ENCODE measurements at places on chromosomes 6 and 20.

DNA sequence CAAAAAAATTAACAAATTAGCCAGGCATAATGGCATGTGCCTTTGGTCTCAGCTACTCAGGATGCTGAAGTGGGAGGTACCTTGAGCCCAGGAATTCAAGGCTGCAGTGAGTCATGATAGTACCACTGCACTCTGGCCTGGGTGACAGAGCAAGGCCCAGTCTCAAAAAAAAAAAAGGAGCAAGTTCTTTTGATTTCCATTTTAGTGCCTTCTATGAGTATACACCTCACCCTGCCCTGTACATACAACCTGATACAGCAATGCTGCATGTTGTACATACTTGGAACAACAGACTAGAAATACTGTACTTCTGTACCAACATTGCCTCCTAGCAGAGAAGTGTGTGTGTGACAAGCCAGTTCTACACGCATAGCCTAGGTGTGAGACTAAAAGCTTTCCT is 97.3 kb upstream of the CARMIL1 start:
- no peak for DNase-seq

- DNase-seq: no peak
These were observed 334.0 kb upstream of the NT5E start for GRCh38 chr6:85115876-85116275.

GRCh38 chr20:62692176-62692575 is 16.5 kb upstream of the NTSR1 start:
- DNase-seq: no peak

- no peak for DNase-seq
These were observed 19.1 kb downstream of the SLC24A3 start for GRCh38 chr20:19231359-19232035.

- no peak for DNase-seq
These were observed 1.1 kb upstream of the TREML1 start for GRCh38 chr6:41155132-41155805.

DNA sequence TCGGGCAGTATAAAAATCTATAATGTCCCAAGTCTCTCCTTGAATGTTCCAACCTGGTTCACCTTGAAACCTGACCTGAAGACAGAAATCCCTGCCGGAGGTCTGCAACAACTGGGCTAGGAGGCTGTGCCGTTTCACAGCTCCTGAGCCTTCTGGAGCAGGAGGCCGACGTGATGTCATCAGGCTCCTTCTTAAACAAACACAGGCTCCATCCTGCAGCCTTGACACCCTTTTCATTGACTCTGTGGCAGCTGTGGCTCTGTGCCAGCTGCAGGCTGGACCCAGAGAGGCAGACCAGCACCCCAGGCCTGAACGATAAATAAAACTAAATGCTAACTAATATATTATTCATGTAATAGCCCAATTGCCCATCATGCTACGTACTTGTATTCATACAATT is 483.9 kb downstream of the CD83 start:
- DNase-seq: no peak

DNA sequence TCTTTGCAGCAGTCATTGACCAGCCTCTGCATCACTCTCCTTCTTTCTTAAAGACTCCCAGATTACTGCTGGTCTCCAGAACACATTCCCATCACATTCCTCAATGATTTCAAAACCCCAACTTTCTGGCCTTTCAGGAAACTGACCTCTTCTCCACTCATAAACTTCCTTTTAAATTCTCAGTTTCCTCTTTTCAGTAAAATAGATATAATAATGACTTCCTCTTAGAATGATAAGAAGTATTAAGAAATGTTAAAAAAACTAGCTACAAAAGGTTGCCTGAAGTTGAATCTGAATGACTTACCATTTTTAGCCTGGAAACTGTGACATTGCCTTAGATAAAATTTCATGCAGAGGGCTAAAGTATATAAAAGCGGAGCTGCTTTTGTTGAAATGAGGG is 239.3 kb downstream of the OGFRL1 start:
- DNase-seq: no peak

DNA sequence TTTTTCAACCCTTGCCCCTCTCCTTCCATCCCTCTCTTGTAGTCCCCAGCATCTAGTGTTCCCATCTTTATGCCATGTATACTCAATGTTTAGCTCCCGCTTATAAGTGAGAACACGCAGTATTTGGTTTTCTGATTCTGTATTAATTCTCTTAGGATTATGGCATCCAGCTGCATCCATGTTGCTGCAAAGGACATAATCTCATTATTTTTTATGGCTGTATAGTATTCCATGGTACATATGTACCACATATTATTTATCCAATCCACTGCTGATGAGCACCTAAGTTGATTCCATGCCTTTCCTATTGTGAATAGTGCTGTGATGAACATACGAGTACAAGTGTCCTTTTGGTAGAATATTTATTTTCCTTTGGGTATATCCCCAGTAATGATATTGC is 66.8 kb downstream of the UNC5CL start:
- DNase-seq: no peak

GRCh38 chr20:17885544-17885943 is 83.0 kb downstream of the SNX5 start:
- DNase-seq: no peak

GRCh38 chr6:15824811-15825210 is 162.0 kb upstream of the DTNBP1 start:
- DNase-seq: no peak

DNA sequence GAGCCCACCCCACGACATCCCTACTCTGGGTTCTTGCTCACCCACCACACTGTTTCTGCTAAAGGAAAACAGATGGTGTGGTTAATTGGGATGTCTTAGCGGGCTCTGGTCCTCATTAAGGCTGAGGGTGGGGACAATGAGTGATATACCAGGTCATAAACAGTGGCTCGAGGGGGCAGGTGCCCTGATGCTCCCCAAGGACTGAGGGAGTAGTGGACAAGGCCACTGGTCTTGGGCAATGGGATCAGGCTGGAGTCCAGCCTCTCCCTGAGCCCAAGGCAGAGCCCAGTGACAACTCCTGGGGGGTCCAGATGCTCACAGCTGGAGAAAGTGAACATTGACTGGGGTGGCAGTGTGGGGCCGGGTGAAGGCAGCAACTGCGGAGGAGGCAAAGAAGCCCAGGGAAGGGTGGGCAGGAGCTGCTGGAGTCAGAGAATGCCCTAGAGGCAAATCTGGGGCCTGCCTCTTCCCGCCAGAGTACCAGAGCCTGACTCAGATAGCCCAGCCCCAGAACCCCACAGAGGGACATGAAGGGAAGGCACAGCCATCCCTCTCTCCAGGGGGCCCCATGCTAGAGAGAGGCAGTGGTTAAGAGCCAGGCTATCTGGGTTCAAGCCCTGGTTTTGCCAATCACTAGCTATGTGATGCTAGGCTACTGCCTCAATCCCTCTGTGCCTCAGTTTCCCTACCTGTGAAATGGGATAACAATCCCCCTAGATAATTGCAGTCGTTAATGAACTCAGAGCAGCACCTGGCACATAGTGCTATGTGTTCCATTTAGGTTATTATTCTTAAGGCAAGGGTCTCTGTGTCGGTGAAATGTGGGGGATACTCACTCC is 72.3 kb downstream of the MRPL14 start:
- no peak for DNase-seq

DNA sequence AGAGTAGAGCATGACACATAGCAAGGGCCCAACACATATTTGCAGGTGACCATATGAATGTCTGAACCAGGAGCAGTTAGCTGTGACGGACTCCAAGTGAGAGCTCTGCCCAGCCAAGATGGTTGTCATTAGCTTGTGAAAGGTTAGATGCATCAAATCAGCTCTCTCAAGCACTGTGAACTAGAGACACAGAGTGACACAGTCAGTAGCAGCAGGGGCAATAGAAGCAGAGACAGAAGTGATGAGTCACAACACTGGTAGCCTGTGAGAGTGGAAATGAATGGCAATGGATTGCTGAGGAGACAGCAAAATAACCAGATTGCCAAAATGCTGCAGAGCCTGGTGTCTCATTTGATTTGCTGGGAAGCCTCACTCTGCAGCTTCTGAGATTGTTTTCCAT is 558.9 kb downstream of the PKHD1 start:
- no peak for DNase-seq

- no peak for DNase-seq
These were observed 102.9 kb downstream of the CDH4 start for GRCh38 chr20:61354901-61355495.

GRCh38 chr6:145787688-145788087 is 26.9 kb downstream of the FBXO30 start:
- DNase-seq: no peak

DNA sequence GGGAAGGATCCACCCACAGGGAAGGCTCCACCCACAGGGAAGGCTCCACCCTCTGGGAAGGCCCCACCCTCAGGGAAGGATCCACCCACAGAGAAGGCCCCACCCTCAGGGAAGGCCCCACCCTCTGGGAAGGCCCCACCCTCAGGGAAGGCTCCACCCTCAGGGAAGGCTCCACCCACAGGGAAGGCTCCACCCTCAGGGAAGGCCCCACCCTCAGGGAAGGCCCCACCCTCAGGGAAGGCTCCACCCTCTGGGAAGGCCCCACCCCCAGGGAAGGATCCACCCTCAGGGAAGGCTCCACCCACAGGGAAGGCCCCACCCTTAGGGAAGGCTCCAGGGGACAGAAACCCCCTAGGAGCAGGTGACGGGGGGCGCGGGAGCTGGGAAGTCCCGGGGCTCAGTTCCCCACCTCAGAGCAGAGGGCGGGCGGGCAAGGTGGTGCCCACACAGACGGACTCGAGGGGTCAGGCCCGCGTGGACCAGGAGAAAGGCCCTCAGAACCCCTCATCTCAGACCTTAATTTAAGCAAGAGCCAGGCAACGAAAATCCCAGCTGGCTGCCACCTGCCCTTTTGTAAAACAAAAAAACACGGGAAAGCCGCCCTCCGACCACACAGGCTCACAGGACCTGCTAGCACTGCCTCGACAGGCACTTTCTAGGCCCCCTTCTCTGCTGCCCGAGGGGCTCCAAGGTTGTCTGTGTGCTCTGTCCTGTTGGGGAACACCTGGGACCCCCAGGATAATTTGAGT is 39.7 kb downstream of the KCNQ2 start:
- DNase-seq: no peak

GRCh38 chr20:8675896-8676295 is 393.0 kb upstream of the PLCB4 start:
- DNase-seq: no peak

- DNase-seq: no peak
These were observed 50.4 kb downstream of the CDH22 start for GRCh38 chr20:46257887-46258286.

GRCh38 chr6:45829873-45830272 is 185.8 kb downstream of the CLIC5 start:
- DNase-seq: no peak

DNA sequence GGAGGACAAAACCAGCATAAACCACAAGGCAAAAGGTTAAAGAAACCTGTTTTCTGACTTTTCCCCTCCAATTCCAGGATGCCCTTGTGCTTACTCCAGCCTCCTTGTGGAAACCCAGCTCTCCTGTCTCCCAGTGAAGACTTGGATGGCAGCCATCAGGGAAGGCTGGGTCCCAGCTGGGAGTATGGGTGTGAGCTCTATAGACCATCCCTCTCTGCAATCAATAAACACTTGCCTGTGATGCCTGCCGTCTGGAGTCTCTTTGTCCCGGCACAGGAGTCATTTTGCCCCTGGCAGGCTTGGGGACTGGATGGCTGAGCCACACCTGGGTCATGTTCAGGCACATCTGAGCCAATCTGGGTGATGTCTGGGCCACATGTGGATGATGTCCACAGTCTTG is 26.6 kb downstream of the BPIFB1 start:
- no peak for DNase-seq

DNA sequence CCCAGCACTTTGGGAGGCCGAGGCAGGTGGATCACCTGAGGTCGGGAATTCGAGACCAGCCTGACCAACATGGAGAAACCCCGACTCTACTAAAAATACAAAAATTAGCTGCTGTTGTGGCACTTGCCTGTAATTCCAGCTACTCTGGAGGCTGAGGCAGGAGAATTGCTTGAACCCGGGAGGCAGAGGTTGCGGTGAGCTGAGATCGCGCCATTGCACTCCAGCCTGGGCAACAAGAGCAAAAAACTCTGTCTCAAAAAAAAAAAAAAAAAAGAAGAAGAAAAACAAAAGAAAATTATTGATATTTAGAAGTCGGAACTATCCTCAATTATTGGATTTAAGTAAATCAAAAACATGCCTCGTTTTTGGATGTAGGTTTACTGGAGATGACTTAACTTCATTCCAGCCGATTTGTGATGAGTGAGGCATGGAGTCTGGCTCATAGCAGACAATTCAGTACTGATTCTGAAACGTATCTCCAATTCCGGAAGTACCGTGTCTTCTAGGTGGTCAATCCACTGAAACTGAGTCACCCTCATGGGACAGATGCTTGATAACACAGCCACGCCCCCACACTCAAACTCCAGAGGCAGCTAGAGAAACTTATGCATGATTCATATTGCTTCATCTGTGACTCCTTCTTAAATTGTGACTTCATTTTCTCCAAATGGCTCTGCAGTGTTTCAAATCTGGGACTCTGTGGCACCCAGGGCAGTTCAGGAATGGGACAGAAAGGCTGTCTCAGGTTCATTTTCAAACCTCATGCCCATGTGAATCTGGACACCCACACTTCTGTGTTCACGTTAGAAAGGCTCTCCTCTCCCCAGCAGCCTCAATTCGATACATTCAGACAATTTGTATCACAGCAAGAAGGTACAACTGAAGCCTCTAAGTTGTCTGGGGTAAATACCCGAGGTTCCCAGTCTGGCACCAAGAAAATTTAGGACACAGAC is 110.4 kb upstream of the ARMC2 start:
- DNase-seq: peak; percentile 43

- DNase-seq: no peak
These were observed 6.0 kb downstream of the TMEM30A start for GRCh38 chr6:75278474-75279077.

- DNase-seq: no peak
These were observed 431.7 kb downstream of the TFAP2A start for GRCh38 chr6:9983168-9983567.

DNA sequence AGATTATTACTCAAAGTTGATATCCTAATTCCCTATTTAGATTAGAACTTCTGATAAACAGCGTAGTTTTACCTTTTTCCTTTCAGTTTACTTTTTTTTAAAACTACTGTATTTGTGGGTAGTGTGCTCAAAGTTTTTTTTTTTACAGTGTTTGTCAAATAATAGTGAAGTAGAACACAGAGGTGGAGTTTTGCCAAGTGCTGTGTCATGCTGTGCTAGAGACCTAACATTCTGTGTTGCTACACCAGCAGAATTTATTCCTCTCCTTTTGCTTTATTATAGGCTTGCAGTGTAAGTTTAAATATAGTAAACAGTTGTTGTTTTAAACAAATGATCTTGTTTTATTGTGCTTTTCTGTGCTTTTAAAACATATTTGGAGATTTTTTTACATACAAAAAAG is 125.4 kb downstream of the HIVEP1 start:
- DNase-seq: no peak

- no peak for DNase-seq
These were observed 20.4 kb upstream of the MCUR1 start for GRCh38 chr6:13834790-13835189.

GRCh38 chr20:6651561-6651960 is 115.9 kb upstream of the BMP2 start:
- DNase-seq: no peak

GRCh38 chr6:7998103-7998725 is 66.0 kb downstream of the BLOC1S5 start:
- DNase-seq: no peak

- no peak for DNase-seq
These were observed 169.6 kb downstream of the COL9A1 start for GRCh38 chr6:70133246-70133645.

GRCh38 chr20:61451953-61452352 is 199.9 kb downstream of the CDH4 start:
- no peak for DNase-seq

GRCh38 chr20:24806705-24807676 is 142.1 kb upstream of the CST7 start:
- no peak for DNase-seq

Measured in stimulated activated naive CD4-positive, alpha-beta T cell treated with Interleukin-2 at 50 U/mL for 16 hours (primary cell).